Activated naive CD8-positive, alpha-beta T cell treated with anti-CD3 and anti-CD28 coated beads, Interleukin-2, amount 50 U/mL, for 16 hours (primary cell): ENCODE measurements at places on chromosomes 7 and 10.

DNA sequence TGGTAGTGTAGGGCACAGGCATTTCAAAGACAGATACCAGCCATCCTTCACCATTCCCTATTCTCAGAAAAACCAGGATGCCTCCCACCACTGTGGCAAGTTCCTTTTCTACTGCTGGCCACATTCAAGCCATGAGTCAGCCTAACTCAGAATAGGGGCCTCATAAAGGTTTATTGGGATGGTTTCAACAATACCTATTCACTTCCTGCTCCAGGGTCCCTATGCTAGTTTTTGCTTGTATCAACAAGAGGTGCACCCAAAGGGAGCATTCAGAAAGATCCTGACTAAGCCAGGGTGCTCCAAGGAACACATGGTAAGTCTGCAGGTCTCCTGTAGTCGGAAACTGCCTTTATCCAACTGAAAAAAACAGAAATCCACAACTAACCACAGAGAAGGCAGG lies 76.9 kb upstream of the EGR2 start:
- no peak for DNase-seq

- DNase-seq: no peak
Observed at GRCh38 chr10:24706479-24707118, 17.1 kb downstream of the ARHGAP21 start.

GRCh38 chr7:80517282-80517747 lies 5.5 kb upstream of the GNAT3 start:
- DNase-seq: no peak

GRCh38 chr7:118615-119391 lies 73.6 kb upstream of the FAM20C start:
- no peak for DNase-seq
